ENCODE measurements at places on chromosomes 11 and 22.
A peak's percentile ranks its signal among the peaks of the same experiment; 100 is the strongest.

- DNase-seq, result no peak
Observed at GRCh38 chr11:64534950-64535349, 56.1 kb upstream of the SLC22A12 start.

DNA sequence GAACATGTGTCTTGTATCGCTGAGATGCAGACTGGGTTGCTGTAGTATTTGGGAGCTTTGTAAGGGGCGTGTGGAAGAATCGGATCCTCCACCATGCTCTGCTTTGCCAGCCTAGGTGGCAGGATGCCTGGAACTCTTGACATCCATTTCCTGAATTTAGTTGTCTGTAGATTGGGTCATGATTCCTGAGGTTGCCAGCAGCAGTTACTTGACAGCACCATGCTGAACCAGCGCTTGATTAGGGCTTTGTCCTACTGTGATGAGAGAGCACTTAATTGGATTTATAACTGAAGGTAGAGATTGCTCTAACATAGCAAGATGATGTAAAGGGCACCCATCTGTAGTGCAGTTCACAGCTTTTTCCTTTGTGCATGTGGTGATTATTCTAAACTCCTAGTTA lies 75.6 kb upstream of the HORMAD2 start:
- DNase-seq, result no peak

GRCh38 chr22:40030758-40031095 lies 36.0 kb downstream of the FAM83F start:
- DNase-seq, result no peak

DNA sequence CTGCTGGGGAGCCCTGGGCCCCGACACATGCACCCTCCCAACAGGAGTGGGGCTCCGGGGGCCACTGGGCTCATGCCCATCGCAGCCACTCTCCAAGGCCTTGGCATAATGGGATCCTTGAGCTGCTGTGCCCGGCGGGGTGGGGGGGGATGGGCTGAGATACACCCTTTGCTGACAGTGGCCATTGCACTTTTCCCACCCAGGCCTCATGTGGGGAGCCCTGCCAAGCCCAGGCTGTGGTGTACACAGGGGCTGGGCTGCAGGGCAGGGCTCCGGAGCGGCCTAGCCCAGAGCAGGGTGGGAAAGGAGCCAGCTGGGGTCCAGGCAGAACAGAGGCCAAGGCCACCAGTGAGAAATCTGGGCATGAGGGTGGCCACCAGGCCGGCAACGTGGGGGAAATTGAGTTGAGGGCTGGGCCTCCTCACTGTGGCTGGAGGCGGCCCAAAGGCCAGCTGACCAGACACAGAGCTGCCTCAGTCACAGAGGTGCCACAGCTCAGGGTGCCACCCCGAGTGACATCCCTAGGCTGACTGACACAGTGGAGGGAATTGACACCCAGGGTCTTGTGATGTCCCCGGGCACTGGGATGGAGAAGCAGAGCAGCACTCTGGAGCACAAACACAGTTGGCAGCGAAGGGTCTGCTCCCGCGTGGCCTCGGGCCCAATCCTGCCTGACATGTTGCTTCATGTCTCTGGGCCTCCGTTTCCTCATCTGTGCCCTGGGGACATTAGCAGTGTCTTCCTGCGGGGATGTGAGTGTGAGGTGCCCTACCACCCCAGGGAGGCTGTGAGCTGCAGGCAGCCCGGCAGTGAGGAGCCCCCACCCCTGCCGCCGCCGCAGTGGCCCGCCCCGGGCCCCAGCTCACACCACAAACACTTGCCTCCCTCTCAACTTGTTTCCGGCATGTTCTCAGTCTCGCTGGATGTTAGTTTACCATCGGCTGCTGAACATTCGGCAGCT lies 30.4 kb downstream of the RTN4R start:
- DNase-seq, result peak; percentile 72
